ENCODE measurements at places on chromosomes 16 and 17.

- DNase-seq = no peak
Observed at GRCh38 chr16:57355898-57356414, 2.6 kb upstream of the CCL22 start.

- no peak for DNase-seq
Observed at GRCh38 chr17:63358111-63358839, 87.8 kb downstream of the CYB561 start.

DNA sequence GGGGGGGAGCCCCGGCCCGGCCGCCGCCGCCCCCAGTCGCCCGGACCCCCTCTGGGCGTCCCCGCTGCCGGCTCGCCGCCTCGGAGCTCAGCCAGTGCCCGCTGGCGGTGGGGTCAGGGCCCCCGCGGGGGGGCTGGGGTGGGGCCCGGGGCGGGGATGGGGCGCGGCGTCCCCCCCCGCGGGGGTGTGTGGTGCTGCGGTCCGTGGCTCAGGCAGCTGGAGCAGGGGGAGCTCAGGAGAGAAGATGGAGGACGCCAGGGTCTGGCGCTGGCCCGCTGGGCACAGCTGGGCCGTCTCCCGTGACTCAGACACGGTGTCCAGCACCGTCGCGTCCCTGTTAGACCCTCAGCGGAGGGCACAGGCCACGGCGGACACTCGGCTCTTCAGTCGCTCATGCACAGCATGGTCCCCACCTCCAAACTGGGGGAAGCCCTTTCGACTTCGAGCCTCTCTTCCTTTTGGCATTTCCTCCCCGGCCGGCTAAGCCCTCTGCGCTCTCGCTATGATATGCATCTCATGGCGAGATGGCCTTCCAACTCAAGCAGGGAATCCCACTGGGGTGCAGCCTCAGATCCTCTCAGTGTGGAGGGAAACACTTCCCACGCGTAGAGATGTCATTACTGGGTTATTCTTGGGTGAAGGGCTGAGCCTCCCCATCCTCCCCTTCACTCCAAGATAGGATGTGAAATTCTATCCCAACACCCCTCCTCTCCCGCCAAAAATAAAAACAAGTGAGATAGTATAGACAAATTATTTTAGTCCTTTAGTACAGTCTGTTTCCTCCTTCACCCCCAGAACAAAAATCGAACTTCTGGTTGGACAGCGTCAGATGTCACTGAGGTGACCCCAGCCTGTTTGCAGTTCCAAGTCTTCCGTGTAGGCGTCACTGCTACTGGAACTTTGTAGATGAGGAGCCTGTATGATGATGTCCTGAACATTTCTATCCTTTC lies 522 bp upstream of the VEZF1 start:
- DNase-seq = no peak

GRCh38 chr17:67647482-67647881 lies 70.3 kb upstream of the NOL11 start:
- no peak for DNase-seq

GRCh38 chr17:82942166-82943130 lies 102.6 kb upstream of the ZNF750 start:
- no peak for DNase-seq

DNA sequence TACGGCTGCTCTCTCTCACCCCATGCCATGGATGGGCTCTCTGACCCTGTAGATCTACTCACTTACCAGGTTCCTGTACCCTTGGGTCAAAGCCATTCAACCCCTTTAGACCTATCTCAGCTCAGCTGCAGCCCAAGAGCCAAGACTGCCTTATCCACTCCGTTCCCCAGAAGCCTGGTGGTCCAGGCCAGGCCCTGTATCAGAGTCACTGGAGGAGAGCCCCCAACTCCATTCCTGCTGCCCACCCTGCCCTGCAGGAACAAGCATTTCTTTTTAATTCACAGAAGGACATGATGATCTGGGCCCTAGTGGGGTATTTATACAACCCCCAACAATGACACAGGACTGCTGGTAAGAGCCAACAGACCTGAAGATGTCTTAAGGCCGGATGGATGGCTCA lies 76.8 kb downstream of the AIPL1 start:
- DNase-seq = no peak

DNA sequence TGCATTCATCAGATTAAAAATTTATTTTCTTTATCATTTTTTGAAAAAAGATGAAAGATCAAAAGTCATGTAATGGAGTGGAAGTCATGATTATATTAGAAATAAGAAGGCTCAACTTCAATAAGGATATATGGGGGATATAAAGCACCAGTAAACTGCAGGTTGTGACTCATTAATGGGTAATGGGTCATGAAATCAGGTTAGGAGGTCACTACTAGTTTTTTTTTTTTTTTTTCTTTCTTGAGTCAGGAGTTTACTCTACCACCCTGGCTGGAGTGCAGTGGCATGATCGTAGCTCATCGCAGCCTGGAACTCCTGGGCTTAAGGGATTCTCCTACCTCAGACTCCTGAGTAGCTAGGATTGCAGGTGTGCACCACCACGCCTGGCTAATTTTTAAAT lies 14.3 kb downstream of the EFCAB13 start:
- no peak for DNase-seq

DNA sequence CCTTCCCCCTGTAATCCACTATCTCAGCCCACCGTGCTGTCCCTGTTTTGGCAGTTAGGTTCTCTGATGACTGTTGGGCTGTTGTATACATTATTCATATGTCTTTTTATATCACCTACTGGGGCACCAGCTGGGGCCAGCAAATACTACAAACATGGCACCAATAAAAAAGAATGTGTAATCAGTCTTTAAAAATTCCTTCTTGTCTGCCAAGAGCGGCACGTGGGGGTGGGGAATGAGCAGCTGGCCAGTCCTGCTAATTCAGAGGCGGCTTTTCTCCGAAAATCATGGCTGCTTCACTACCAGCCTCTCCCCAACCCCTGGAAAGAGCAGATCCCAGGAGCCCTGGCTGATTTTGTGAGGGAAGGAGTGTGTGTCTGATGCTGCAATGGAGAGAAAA lies 77.7 kb upstream of the EEF2KMT start:
- DNase-seq = no peak

GRCh38 chr16:67431775-67432505 lies 1.0 kb downstream of the HSD11B2 start:
- no peak for DNase-seq

DNA sequence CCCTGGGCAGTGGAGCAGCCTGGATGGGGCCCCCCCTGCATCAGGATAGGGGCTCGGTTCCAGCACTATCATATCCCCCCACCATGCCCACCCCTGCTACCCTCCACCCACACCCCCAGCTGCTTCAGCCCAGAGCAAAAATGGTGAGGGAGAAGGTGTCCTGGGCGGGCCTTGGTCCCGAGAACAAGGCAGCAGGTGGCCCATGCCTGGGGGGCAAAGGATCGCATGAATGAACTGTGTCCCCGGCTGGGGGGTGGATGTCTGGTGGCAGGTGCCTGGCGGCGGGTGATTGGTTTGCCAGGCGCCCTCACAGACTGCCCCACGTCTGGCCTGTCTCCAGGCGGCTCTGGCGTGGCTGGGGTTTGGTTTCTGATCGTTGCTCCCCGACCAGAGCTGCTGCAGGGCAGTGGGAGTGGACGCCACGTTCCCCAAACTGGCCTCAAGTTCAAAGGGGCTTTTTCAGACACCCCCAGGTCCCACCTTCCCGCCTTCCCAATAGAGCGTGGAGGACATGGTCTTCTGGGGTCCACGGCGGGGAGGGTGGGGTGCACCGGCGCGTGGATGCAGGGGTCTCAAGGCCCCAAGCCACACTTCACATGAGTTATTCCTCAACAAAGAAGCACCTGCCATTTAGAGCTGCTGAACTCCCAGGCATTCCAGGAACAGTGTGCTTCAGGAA lies 12.6 kb downstream of the UTS2R start:
- DNase-seq = no peak

DNA sequence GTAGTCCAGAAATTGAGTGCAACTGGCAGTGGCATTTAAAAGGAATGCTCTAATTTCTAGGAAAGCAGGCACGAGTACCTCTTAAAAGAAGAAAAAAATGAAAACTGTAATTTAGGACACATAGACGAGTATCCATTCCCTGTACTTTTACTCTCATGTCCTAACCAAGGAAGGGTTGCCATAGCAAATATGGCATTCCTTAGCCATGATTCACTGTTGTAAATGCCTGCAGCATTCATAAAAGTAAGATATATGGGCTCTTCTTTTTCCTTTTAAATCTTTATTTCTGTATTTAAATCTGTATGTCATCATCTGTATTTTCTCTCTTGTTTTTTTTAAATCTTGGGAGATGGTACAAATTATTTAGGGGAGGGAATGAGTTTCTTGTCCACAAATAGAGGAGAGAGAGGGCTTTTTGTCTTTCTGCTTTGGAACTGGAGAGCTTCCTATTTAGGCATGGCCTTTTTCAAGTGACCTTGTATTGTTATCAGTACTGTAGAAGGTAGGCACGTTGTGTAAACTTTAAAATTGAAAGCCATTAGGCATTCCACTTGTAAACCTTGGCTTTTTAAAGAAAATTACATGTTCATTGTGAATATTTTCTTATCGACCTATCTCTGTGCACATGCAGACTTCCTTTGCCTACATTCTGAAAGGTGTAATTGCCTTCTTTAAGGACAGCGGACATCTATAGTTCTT lies 50.0 kb downstream of the TENT4B start:
- no peak for DNase-seq

DNA sequence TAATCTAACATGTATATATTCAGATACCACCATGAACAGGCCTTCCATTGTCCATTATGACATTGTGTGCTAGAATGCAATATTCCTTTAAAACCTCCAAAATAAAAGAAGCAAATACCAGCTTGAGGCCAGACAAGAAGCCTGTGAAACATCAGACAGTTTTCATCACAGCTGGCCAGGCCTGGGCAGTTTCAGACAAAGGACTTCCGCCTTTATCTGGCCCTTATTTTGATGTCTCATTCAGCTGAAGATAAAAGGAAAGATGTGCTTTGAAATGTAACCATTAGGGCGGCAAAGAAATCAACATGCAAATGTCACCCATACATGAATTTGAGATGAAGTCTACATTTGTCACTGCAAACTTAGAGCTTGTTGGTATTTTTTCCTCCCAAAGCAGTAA lies 737.5 kb downstream of the KCNJ2 start:
- no peak for DNase-seq

DNA sequence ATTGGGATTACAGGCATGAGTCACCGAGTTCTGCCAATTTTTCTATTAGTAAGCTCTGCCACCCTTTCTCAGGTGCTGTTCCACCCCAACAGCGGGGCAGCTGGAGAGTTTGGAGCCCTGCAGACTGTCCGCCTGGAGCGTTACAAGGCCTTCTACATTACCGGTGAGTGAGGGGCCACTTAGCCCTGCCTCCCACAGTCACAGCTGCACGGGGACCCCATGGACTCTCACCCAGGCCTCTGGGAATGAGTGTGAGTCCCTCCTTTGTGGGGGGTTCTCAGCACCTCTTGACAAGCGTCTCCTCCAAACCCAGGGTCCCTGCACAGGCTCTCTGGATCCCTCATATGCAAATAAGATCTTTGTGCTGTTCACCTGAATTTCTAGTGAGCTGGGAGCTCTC lies 56.0 kb downstream of the WIPI1 start:
- DNase-seq = no peak

- DNase-seq = no peak
Observed at GRCh38 chr17:56030009-56030624, 123.2 kb upstream of the ANKFN1 start.

- no peak for DNase-seq
Observed at GRCh38 chr17:72090108-72090507, 30.7 kb upstream of the SOX9 start.

- no peak for DNase-seq
Observed at GRCh38 chr17:70374496-70374895, 205.2 kb downstream of the KCNJ2 start.

DNA sequence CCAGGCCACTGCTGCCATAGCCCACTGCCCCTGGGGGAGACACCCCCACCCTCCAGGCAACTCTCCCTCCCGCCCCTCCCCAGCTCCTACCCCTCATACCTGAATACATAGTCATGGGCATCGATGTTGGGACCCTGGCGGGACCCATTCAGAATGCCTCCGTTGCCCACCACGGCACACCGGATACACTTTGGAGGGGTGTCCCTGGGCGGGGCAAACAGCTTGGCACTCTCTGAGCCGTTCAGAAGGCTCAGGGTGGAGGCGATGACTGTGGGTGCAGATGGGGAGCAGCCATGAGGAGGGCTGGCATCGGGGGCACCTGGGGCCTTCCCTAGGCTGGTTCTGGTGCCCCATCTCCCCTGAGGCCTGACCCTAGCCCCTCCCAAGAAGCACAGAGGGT lies 12.6 kb downstream of the ST6GALNAC2 start:
- DNase-seq = no peak

- DNase-seq = no peak
Observed at GRCh38 chr17:45018848-45019711, 32.4 kb downstream of the DCAKD start.

GRCh38 chr16:20612551-20613480 lies 36.6 kb upstream of the ACSM2B start:
- no peak for DNase-seq

GRCh38 chr17:5804251-5804650 lies 219.9 kb upstream of the NLRP1 start:
- no peak for DNase-seq

DNA sequence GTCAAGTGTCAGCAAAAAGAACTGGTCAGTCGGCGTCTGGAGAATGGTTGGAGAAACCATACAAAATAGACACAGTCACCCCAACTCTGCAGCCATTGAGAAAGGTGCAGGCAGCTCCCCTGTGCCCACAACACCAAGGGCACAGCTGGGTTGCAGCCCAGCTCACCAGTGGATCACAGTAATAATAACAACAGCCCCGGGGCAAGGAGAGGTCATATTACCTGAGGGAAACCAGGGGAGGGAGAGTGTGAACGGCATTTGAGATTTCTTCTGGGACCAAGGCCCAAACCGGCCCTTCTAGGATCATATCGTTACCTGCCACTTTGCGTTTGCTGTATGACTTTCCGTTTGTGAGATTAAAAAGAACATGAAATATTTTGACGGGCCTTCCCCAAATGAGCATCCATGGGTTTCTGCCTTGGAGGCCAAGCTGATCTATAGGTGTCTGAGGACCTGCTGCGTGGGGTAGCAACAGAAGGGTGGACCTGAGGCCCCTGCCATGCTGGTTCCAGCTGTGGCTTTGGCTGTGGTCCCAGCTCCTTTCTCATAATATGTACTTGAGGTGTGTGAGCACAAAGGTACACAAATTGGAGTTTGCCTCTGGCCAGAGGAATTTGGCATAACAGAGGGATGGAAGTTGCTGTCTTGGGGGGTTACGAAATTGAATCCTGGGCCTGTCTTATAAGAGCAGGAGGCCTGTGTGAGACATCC lies 154.6 kb downstream of the CMIP start:
- no peak for DNase-seq

DNA sequence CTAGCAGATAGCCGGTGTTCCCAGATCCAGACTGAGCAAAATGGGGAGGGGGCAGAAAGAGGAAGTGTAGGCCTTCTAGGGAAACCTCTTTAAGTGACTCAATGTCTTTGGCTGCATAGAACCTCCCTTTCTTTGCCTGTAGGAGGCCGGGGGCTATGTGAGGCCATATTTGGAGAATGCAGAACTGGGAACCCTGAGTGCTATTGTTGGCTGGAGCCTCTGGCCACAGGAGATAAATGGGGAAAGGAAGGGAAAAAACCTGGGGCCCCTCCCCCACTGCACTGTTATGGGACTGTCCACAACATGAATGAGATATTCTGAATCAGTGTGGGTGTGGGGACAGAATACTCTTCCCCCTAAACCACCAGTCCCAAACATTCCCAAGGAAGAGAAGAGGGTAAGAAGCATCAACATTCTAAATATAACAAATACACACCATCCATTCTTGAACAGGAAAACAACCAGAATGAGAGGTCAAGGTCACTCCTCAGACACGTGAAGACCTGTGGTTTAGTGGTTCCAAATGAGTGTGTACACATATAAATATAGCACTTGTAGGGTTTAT lies 2.4 kb downstream of the VPS25 start:
- no peak for DNase-seq

- no peak for DNase-seq
Observed at GRCh38 chr17:17252149-17252661, 15.2 kb upstream of the FLCN start.
